ENCODE measurements at places on chromosomes 7 and 10.

DNA sequence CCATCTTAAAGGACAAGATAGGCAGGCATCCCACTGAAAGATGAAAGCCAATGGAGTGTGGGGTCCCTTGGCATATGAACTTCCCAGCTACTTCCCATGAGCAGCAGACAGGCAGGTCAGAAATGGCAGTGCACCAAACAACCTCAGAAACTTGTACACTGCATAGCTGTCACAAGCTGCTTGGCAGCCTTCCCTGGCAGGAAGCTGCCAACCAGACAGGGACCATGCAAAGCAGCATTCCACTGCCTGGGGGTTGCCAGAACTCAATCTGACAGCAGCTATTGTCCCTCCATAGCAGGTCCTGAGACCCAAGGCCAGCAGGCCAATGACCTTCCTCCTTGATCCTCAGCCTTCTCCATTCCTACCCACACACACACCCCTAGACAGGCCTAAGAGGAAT, 139.5 kb downstream of the PLCE1 start:
- no peak for DNase-seq

DNA sequence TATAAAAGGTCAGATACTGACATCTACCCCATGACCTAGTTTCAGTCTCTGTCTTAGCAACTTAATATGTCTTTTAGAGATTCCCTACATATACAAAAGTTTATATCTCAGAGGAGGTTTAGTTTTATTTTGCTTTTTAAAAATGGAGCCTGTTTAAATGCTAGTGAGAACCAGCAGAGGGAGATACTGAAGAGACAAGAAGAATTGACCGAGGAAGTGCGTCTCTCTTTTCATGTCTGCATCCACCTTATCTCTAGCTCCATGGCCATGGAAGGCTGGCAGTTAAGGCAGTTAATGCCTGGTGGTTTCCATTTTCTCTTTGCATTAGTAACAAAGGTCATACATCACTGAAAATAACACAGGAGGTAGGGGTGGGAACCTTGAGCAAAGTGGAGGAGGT, 10.7 kb downstream of the SUV39H2 start:
- DNase-seq: no peak

GRCh38 chr10:61837755-61838171, 63.7 kb upstream of the ARID5B start:
- no peak for DNase-seq

- DNase-seq: no peak
Observed at GRCh38 chr7:108200326-108200725, 70.2 kb upstream of the LAMB4 start.

- no peak for DNase-seq
Observed at GRCh38 chr7:124874644-124875163, 54.9 kb downstream of the POT1 start.

GRCh38 chr10:80165173-80165572, 32.6 kb downstream of the PLAC9 start:
- no peak for DNase-seq

DNA sequence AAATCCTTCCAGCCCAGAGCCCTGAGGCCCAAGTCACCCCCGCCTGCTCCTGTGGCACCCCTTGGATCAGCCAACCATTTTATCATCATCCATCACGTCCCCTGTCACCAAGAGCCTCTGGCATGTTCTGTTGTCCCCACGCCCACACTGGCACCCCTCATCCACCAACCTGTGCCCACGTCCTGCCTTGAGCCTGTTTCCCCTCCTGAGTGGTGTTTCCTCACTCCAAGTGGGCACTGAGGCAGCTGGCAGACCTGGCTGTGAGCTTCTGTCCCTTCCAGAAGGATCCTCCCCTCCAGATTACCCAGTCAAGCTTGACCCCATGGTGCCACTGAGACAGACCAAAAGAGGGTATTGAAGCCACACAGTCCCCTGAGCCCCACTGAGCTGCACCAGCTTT, 71.4 kb upstream of the ANTXRL start:
- no peak for DNase-seq

GRCh38 chr7:81140252-81140651, 221.4 kb upstream of the SEMA3C start:
- DNase-seq: no peak

DNA sequence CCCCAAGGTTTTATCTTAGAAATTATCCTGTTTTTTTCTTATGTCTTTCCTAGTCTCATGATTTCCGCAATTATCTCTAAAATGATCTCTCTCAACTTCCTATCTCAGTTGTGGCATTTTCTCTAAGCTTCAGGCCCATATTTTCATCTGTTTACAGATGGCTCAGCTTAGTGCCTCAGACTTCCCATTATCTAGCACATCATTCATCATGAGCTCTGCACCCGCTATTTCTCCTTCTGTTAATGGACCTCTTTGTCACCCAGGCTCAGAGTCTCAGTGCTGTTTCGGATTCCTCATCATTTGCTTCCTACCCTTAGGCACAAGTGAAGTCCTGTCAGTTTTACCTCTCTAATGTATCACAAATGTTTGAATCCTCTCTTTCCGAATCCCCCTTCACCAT, 84.1 kb downstream of the BMPR1A start:
- no peak for DNase-seq

All from activated CD4-positive, CD25-positive, alpha-beta regulatory T cell (primary cell).